ENCODE measurements at places on chromosomes 16 and 17.

GRCh38 chr16:60484901-60485300 lies 1551.3 kb downstream of the CDH8 start:
- no peak for DNase-seq

- DNase-seq: no peak
These were observed 240.3 kb upstream of the IRX3 start for GRCh38 chr16:54526916-54527315.

DNA sequence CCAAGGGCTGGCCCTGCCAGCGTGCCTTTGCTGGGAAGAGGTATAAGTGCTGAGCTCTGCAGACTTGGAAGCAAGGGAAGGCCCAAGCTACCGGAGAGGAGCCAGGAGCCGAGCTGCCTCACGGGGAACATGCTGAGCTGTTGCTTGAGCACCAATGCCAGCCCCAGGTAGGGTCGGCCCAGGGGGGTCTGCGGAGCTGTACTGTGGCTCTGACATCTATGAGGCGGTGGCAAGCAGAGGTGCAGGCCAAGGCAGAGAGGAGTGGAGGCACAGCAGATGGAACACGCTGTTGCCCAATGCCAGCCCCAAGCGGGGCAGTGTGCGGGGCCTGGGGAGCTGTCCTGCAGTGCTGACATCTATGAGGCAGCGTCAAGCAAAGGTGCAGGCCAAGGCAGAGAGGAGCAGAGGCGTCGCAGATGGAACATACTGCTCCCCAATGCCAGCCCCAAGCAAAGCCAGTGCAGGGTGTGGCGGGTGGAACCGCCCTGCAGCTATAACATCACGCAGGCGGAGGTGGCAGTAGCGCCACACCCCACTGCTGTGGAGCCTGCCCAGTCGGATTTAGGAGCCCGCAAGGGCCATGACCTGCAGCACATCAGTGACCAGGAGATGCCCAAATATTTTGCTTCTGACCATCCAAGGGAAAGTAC lies 10.0 kb downstream of the GGA2 start:
- no peak for DNase-seq

- DNase-seq: no peak
These were observed 273.5 kb upstream of the RPL38 start for GRCh38 chr17:73929860-73930430.

DNA sequence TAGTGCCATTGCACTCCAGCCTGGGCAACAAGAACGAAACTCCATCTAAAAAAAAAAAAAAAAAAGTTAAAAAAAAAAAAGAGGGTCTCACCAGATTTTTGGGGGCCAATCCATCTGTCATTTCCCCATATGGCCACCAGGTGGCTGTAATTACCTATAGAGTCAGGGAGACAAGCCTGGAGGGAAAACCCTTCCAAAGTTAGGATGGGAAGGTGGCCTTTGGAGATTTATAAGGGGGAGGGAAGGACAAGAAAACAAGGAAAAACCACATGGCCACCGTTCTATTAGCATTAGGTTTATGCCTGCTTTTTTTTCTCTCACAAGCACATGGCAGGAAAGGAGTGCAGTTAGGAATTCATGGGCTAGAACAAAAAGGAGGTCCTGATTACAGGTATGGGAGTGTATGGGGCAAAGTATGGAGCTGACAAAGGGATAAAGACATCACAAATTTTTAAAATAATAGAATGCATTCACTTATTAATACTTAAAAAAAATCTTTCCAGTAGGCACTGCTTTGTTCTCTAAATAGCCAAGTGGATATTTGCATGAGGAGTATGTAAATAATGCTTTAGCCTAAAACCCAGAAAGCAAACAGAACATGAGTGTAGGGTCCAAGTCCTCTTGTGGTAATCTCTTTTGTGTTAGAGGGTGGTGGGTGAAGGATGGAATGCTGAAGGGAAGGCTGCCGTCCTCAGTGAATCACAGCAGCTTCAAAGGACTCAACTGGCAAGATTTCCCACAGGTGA lies 5.1 kb downstream of the CYB5D1 start:
- no peak for DNase-seq

GRCh38 chr16:75931970-75932369 lies 205.7 kb upstream of the CPHXL start:
- DNase-seq: no peak

DNA sequence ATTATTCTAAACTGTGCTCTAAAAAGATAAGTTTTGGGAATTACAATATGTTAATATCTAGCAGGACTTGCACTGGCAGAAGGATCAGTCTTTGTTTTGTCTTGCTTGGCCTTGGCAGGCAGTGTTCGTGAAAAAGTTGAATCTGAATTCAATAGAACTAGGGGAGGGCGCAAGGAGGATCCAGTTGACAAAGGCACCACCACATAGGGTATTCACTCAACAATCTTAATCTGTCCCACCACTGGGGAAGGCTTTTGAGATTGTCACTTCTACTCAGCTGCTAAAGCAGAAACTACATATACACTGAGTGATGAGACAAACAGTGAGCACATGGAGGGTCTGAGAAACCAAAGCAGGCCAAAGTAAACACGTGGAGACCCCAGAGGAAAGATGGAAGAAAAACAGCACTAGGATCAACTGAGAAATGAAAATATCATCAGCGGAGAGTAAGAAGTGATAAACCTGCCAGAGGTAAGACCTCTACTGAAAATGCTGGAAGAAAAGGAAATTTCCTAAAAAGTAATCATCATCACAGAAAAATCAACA lies 2.4 kb downstream of the AMFR start:
- DNase-seq: no peak

- DNase-seq: no peak
These were observed 451.5 kb upstream of the HSBP1 start for GRCh38 chr16:83356266-83356665.

GRCh38 chr17:77628035-77628434 lies 330.5 kb upstream of the TNRC6C start:
- no peak for DNase-seq

- no peak for DNase-seq
These were observed 56.3 kb downstream of the CREBBP start for GRCh38 chr16:3824121-3824795.

- DNase-seq: no peak
These were observed 47.9 kb downstream of the DNAH17 start for GRCh38 chr17:78529251-78529650.

- DNase-seq: no peak
These were observed 5.9 kb upstream of the ARMC7 start for GRCh38 chr17:75103601-75104554.

DNA sequence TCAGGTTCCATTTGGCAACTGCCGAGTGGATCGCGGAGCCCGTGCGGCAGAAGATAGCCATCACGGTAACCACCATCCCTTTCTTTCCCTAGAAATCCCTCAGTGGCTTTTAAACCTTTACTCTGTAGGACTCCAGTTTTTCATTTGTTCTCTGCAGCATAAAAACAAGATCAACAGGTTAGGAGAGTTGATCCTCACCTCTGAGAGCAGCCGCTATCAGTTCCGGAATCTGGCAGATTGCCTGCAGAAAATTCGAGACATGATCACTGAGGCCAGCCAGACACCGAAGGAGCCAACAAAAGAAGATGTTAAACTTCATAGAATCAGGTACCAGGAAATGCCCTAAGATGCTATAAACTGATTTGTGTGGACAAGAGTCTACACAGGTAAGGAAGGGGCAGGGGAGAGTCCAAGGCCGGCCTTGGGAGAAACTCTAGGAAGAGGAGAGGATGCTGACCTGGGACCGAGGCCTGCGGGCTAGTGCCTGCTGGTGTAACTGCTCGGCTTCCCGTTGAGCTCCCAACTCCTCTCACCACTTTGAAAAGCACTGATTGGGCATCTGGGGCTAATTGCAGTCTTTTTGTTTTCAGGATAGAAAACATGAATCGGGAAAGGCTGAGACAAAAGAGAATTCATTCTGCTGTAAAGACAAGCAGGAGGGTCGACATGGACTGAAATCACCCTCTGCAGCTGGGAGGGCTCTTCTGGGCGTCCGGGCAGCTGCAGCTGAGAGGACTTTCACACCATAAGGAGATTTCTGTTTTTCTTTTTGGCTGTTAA lies 8.1 kb downstream of the MRPL58 start:
- no peak for DNase-seq

DNA sequence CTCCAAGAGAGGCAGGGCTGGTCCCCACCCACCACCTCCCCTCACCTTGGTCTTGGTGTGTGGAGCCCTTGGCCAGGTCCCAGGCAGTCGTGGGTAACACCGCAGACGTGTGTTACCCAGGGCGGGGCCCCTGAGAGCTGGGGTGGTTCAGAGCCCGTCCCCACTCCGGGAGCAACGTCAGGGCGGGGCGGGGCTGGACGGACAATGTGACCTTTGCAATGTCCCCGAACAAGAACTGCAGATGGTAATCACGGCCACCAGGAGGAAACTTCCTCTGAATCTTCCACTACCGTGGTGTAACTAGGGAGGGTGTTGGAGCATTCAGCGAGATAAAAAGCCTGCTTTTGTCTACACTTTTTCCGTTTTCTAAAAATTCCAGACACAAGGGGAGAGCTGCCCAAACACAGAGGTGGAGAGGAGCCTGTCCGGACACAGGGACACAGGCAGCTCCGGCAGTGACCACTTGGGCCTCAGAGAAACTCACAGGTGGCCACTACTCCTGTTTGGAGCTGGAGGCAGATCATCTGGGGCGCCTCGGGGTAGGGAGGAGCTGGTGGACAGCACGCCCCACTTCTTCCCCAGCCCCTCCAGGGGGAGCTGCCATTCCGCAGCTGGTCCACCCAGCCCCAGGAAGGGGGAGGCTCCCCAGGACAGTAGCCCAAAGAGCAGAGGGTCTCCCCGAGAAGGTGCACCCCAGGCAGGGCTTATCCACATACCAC lies 14.2 kb upstream of the SLC38A10 start:
- no peak for DNase-seq

DNA sequence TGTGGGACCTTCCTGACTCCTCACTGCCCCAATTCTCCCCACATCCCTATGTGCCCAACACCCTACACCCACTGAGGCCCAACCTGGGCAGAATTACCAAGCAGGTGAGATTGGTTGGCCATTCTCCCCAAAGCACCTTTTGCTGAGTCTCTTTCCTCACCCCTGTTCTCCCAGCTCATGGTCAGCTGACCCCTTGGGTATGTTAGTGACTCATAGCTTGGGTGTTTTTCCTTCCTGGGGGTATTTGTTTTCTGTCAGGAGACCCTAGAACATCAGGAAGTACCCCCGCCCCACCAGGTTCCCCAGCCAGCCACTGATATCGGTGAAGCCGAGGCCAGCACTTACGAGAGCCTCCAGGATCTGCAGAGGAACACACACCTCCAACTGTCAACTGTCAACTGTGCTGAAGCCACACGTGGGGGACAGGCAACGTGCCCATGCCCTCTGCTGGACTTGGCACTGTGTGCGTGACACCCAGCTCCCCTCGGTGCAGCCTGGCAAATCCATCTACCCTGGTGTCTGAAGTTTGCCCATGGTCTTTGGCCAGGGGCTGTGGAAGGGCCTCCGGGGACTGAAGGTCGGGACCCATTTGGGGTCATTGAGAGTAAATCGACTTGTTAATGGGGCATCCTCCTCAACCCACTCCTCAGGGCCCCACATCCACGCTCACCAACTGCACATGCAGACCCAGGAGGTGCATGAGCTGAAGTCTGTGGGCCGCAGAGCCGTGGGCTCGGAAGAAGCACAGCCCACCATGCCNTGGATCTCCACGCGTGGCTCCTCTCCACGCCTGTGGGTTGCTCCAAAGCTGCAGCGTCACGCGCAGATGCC lies 53.1 kb downstream of the METRNL start:
- DNase-seq: no peak

- DNase-seq: no peak
These were observed 1.1 kb downstream of the ATP2A1 start for GRCh38 chr16:28879261-28879840.

GRCh38 chr16:85215478-85216118 lies 103.3 kb upstream of the CIBAR2 start:
- no peak for DNase-seq

- no peak for DNase-seq
These were observed 12.5 kb downstream of the CAPN15 start for GRCh38 chr16:539901-540530.

DNA sequence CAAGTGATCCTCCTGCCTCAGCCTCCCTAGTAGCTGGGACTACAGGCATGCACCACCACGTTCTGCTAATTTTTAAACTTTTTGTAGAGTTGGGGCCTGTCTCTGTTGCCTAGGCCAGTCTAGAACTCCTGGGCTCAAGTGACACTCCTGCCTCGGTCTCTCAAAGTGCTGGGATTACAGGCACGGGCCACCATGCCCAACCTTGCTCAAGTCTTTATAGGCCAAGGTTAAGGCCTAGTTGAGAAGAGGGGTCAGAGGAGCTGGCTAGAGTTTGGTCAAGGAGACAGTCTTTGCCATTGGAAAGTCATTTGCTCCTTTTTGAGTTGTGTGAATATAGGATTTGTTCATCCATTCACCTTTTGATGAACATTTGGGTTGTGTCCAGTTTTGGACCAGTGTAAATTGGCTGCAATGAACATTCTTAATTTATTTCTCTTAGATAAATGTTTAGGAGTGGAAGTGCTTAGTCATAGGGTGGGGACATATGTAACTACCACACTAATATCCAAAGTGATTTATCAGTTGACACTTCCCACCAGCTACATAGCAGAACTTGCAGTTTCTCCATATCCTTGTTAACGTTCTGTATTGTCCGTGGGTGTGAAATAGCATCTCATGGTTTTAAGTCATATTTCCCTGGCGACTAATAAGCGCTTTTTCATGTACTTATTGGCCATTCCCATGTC lies 30.7 kb upstream of the ARHGAP17 start:
- DNase-seq: no peak

GRCh38 chr17:70314096-70314495 lies 144.8 kb downstream of the KCNJ2 start:
- DNase-seq: no peak

GRCh38 chr17:43026595-43026994 lies 1.6 kb downstream of the RND2 start:
- no peak for DNase-seq

DNA sequence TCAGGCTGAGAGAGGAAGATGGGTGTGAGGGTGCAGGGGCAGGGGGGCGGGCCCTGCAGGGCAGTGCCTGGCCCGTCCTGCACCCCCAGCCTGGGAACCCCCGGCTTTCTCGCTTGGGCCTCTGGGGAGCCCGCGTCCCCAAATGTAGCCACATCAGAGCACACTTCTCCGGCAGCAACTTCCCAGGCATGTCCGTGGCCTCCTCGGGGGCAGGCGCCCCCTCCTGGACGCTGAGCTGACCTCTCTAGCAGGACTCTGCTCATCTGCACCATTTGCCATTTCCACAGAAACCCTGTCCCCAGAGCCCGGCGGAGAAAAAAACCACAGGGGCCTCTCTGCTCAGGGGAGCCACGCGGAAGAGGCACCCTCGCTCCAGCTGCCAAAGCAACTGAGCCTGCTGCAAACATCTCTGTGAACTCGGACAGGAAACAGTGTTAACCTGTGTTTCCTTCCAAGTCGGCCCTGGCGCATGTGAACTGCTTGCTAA lies 63.4 kb downstream of the KLHDC4 start:
- DNase-seq: no peak
